ENCODE measurements at places on chromosomes 3 and 15.

DNA sequence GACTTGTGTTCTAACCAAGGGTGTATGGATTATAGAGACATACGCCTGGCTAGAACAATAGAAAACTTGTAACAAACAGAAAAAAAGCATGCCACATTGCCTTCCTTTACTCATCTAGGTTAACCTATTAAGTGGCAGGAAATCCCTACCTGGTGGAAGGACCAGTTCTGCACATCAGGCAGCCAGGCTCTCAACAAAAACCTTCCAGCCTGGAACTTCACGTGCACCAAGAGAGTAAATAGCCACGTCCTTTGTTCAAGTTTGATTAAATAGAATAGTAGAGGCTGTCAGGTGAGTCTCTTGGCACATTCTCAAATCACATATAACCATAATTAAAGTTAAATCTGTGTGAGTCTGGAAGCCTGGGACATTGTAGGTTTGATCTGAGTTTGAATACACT, 85.0 kb upstream of the DPH6 start:
- no peak for DNase-seq

DNA sequence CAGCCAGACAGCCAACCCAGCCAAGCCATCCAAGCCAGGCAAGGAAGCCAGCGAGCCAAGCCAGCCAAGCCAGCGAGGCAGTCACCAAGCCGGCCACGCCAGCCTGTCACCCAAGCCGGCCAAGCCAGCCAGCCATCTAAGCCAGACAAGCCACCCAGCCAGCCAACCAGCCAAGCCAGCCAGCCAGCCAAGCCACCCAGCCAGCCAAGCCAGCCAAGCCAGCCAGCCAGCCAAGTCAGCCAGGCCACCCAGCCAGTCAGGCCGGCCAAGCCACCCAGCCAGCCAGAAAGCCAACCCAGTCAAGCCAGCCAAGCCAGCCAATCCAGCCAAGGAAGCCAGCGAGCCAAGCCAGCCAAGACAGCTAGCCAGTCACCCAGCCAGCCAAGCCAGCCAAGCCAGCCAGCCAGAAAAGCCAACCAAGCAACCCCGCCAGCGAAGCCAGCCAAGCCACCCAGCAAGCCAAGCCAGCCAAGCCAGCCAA, 201.2 kb downstream of the GOLGA6L6 start:
- no peak for DNase-seq

DNA sequence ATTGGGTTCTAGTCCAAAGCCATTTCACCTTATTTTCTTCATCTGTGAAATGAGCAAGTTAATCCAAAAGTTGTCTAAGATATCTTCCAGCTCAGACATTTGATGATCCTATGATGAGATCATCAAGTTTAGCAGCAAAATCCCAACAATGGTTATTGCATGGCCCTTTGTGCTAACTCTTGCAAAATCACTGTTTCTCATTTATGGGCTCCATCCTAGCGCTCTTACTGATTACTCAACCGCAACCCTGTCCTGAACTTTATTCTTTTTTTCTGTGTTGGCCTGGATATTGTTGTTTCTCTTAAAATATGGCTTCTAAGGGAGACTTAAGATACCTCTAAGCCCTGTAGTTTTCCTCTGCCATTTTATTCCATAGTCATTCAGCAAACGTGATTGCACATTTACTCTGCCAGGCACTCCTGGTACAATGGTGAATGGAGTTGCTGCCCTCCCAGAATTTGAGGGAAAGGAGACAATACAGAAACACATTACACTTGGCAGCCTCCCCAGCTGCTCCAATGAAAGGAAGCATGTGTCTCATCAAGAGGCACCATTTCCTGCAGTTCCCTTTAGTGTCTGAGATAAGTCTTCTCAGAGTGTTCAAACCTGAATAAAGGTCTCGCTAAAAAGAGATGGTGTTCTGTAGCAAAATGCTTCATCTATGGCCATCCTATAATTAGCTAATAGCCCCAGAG, 4.4 kb downstream of the GXYLT2 start:
- DNase-seq: peak; percentile 37

DNA sequence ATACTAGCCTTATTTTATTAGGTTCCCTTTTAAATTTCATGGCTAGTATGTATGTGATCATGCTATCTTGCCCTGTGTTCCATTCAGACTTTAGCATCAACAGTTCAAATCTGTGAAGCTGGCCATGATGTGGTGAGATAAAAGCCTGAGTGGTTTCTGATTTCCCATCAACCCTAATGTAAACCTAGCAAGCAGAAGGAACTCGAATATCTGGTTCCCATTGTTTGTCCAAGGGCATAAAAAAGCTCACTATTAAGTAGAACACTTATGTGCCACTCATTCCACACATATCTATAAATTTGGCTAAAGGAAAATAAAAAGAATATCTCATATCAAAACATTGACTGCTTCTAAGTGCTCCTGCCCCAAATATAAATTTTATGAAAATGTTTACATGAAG, 311.7 kb downstream of the CADM2 start:
- DNase-seq: no peak

DNA sequence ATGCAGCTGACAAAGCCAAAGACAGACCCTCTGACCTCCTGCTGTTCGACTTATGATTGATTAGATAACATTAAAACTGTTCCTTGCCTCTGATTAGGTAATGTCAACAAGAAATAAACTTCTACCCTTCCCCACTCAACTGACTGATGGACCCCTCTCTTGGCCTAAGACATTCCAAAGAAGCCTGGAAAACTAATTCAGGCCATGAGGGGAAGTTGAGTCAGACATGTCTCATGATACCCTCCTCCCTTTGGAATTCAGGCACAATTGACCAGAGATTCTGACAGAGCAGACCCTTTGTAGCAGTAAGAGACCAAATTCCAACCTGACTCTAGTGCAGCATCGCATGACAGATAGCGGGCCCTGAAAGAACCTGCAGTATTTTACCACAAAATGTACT, 354.5 kb downstream of the OCA2 start:
- DNase-seq: no peak

DNA sequence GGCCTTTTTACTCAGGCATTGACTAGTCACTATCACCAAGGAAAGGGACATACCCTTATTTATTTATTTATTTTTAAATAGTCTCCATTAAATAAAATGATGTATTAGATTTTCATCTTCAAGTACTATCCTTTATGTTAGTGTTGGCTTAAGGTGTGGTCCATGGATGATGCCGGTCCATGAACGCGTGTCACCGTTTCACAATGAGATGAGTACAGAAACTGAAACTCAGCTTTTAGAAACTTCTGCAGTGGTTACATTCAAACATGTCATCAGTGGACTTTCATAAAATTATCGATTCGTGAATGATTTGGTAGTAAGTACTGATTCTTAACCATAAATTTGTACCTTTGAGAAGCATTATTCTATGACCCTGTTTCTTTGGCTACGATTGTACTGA, 166.6 kb downstream of the SATB1 start:
- no peak for DNase-seq

DNA sequence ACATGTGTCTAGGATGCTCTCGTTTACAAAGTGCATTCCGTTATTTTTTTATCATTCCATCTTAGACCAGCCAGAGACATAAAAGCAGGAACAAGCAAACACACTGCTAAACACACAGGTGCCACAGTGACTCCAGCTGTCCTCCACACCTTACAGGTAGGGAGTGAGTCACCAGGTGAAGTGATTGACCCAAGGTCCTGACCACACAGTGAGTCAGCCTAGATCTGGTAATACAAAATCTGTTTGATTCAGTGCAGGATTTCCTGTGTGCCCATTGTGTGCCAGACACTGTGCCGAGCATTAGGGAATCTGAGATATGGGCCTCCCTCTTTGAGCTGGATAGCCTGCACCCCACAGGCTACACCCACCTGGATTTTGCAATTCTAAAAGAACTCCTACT, 16.7 kb upstream of the BFSP2 start:
- no peak for DNase-seq
